Type B pancreatic cell (in vitro differentiated cells): ENCODE measurements at places on chromosomes 13 and 19. TPM values are rescaled to one million over a fixed set of nuclear protein-coding genes. Genes with fewer than 3 reads are reported as not detected.

DNA sequence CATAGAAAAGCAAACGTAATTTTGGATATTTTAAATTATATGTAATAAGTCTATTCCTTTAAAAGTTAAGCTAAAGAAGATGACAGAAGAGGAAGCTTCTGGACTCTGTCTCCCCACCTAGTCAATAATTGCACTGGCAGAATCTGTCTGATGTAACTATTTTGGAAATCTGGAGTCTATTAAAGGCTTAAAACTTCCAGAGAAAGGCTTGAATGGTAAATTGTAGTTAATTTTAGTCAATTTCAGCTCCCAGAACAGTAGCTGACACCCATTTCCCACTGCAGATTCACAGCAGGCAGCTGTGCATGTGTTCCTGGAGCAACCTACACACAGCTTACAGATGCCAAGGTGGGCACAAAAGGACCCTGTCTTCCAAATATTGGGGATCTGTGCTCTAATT, 304.1 kb downstream of the PCDH20 start:
- H3K4me3 ChIP-seq: no peak overlapping the region
- no peak overlapping the region for H3K27ac ChIP-seq
- H3K36me3 ChIP-seq: no peaks in the 10 kb centered on the region
- DNase-seq: no peak

DNA sequence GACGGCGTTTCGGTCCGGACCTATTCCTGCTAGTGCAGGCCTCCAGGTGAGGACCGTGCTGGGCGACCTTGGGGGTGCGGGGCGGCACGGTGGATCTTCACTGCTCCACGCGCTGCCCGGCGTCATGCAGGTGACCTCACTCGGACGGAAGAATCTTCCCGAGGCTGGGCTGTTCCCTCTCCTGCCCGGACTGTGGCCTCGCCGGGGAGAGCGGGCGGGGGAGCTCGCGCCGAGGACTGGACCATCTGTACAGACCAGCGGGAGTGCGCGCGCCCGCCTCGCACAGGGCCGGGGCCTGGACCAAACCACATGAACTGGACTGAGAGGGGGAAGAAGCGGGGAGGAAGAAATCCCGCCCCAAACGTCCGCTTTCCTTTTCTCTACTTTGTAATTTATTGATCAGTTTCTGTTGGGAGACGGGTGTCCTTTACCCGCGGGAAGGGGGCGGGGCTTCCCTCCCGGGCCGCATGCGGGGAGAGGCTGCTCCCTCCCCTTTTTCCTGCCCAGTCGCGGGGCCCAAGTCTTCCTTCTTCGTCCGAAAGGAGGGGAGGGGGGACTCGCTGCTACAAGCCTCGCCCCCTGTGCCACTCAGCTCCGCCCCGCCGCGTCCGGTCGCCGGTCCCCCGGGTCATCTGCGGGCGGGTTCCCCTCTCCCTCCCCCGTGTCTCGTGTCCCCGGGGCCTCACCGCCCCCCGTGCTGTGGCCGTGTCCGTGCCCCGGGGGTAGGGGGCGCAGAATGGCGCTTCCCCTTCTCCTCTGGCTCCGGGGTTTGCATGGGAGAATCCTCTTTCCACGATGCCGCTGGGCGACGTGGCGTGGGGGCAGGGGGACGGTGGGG, 4.9 kb downstream of the HRC start:
- peaks cover 3% of the 10 kb centered on the region for H3K27me3 ChIP-seq
- peak overlapping the region; percentile 95 for H3K4me3 ChIP-seq
- no peaks in the 10 kb centered on the region for H3K36me3 ChIP-seq
- DNase-seq: peak; percentile 90
- H3K27ac ChIP-seq: peak overlapping the region; percentile 88
- H3K4me1 ChIP-seq: peaks cover 20% of the 10 kb centered on the region

DNA sequence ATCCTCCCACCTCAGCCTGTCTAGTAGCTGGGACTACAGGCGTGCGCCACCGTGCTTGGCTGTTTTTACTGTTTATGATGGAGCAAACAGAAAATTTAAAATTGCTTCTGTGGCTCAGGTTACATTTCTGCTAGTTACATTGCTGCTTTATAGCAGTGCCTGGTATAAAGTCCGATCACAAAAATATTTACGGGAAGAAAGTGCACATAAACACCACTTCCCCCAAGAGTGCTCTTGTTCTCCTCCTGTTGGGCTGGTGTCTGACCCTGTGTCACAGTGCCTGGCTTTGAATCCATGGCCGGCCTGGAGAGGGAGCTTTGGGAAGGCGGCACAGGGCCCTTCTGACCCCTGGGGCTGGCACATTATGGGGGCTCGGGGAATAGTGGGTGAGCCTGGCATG, 11.9 kb downstream of the PRKACA start:
- H3K27ac ChIP-seq: no peak overlapping the region
- no peaks in the 10 kb centered on the region for H3K4me1 ChIP-seq
- H3K27me3 ChIP-seq: no peaks in the 10 kb centered on the region

DNA sequence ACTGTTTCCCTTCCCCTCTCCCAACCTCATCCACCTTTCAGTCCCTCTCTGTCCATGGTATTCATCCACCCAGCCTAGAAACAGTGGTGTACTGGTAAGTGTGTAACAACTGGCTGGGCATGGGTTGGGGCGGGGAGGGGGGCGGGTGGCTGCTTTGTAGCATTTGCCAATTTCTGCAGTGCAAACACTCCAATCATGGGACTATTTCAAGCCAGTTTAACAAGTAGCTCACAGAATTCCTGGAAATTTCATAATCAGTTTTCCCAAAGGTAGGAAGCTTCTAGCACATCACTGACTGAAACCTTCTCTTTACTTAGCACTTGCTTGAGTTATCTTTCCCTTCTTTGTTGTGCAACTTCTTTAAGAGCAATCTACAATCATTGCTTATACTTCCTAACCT, 100.8 kb upstream of the WASF3 start:
- H3K36me3 ChIP-seq: no peaks in the 10 kb centered on the region
- no peaks in the 10 kb centered on the region for H3K4me1 ChIP-seq
- H3K4me3 ChIP-seq: no peak overlapping the region
- no peak for DNase-seq
- peaks cover 30% of the 10 kb centered on the region for H3K27me3 ChIP-seq

The PLPPR2 gene
- total RNA-seq: 11.1 and 15.9 TPM in 2 replicates

- H3K27ac ChIP-seq: no peak overlapping the region
- no peak overlapping the region for H3K4me3 ChIP-seq
- no peaks in the 10 kb centered on the region for H3K27me3 ChIP-seq
Observed at GRCh38 chr13:50894012-50894411, 15.6 kb upstream of the RNASEH2B start.

DNA sequence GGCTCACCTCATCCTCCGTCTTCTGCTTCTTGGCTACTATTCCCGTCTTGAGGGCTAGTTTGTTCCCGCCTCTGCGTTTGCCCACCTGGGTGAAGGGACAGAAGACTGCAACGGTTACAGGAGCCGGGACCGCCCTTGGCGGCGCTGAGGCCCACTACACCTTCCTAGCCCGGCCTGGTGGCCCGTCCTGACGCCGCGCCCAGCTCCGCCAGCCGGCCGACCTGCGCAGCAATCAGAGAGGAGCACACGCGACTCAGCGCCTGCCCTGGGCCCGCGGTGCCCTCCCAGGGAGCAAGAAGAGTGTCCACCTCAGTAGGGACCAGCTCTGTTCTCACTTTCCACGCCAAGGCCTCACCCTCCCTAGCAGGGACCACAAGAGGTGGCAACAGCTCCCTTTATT, 3.1 kb downstream of the TRIR start:
- DNase-seq: no peak
- no peaks in the 10 kb centered on the region for H3K27me3 ChIP-seq
- no peak overlapping the region for H3K4me3 ChIP-seq
- H3K4me1 ChIP-seq: peaks cover 15% of the 10 kb centered on the region

DNA sequence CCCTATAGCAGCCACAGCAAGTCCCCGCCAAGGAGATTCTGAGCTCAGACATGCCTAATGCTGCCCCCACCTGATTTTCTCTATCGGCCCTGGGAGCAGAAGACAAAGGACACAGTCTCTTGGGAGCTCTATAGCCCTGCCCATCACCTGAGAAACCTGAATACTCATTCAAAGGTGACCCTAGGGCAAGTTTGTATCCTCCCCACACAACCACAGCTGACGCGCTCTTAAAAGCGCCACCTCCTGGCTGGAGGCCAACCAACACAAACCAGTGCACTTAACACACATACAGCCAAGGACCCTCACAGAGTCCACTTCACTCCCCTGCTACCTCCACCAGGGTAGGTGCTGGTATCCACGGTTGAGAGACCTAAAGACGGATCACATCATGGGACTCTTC, 8.8 kb upstream of the IGFL4 start:
- no peak for DNase-seq
- no peaks in the 10 kb centered on the region for H3K36me3 ChIP-seq
- H3K4me3 ChIP-seq: no peak overlapping the region
- no peak overlapping the region for H3K27ac ChIP-seq

DNA sequence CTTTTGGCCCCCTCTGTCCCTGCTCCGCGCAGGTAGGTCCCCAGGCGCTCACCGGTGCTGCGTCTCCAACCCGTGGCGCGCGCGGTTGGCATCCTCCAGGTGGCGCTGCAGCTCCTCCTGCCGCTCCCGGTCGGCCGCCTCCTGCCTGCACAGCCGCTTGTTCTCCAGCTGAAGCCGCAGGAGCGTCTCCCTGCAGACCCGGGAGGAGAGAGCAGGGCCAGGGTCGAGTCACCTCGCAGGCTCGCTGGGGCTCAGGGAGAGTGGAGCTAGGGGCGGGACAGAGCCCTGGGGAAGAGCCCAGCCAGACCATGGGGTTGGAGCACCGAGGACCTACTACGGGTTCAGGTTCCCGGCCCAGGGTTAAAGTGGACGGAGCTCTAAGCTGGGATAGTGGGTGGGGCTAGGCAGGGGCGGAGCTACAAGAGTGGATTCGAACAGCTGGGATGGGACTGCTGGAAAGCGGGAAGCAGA, 9.3 kb downstream of the HOOK2 start:
- H3K27me3 ChIP-seq: no peaks in the 10 kb centered on the region
- peak overlapping the region; percentile 50 for H3K27ac ChIP-seq
- no peaks in the 10 kb centered on the region for H3K36me3 ChIP-seq
- no peaks in the 10 kb centered on the region for H3K4me1 ChIP-seq
